Psoas muscle (tissue), 8 donors: ENCODE measurements at places on chromosomes 4 and X. TPM values are rescaled to one million over a fixed set of nuclear protein-coding genes. Genes with fewer than 3 reads are reported as not detected.

Gene ATP5ME
- total RNA-seq, result 470 TPM

GRCh38 chr4:151409470-151410313 is 716 bp downstream of the FHIP1A start:
- H3K36me3 ChIP-seq, result no peaks in the 10 kb centered on the region
- H3K27me3 ChIP-seq, result no peaks in the 10 kb centered on the region
- peak; percentile 55 for DNase-seq
- peak overlapping the region; percentile 85 for H3K27ac ChIP-seq

- no peak for DNase-seq
- H3K27me3 ChIP-seq, result no peaks in the 10 kb centered on the region
- no peak overlapping the region for H3K4me3 ChIP-seq
- no peaks in the 10 kb centered on the region for H3K36me3 ChIP-seq
- H3K27ac ChIP-seq, result no peak overlapping the region
Measured at GRCh38 chr4:79046016-79046592, 106.9 kb upstream of the PAQR3 start.

GRCh38 chr4:151117371-151117962 is 18.0 kb downstream of the RPS3A start:
- no peaks in the 10 kb centered on the region for H3K4me1 ChIP-seq
- DNase-seq, result no peak
- no peak overlapping the region for H3K4me3 ChIP-seq

GRCh38 chrX:46444011-46444410 is 101.2 kb downstream of the ZNF674 start:
- DNase-seq, result no peak
- no peaks in the 10 kb centered on the region for H3K27me3 ChIP-seq
- H3K4me3 ChIP-seq, result no peak overlapping the region
- no peak overlapping the region for H3K27ac ChIP-seq

DNA sequence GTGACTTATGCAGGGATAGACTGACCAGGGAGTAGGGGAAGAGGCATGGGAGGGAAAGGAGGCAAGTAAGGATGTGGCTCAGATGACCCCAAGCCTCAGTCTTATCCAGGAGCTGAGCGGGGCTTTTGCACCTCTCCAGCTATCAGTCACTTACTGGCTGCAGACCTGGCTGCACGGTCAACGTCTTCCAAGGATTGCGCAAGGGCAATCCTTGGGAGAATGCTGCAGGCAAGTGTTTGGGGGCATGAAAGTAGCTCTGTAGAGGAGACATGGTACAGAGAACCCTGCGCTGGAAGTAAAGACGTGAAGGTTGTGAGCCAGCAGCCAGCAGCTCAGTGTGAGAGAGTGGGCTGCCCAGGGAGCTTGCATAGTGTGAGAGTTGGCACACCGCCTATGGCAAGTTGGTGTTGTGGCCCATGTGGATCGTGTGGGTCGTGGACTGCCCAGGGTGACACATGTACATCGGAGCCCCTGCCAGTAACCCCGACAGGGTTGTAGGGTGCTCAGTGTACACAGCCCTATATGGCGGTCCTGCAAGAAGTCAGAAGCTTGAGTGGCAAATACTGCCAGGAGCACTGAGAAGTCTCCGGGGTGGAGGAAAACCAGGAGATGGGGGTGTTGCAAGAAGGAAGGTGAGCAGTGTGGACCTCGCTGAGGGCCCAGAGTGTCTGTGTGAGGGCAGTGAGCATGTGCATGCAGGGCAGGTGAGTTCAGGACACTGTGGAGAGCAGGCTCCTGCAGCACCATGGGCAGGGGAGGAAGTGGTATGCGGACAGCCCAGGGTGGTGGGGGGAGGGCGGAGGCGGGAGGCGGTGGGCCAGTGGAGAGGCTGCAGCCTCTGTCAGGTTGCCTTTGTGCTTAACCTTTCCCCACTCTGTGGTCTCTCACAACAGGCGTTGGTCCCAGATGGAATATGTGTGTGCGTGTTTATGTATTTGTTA is 50.9 kb downstream of the KIT start:
- no peaks in the 10 kb centered on the region for H3K27me3 ChIP-seq
- no peaks in the 10 kb centered on the region for H3K36me3 ChIP-seq
- H3K27ac ChIP-seq, result no peak overlapping the region
- no peak for DNase-seq
- no peaks in the 10 kb centered on the region for H3K4me1 ChIP-seq

Gene AMBN
- not detected for total RNA-seq

- no peaks in the 10 kb centered on the region for H3K36me3 ChIP-seq
- H3K4me1 ChIP-seq, result no peaks in the 10 kb centered on the region
- H3K4me3 ChIP-seq, result no peak overlapping the region
- H3K27ac ChIP-seq, result no peak overlapping the region
Measured at GRCh38 chr4:127616898-127617297, 15.9 kb upstream of the INTU start.

Gene H2BW2
- not detected for total RNA-seq

DNA sequence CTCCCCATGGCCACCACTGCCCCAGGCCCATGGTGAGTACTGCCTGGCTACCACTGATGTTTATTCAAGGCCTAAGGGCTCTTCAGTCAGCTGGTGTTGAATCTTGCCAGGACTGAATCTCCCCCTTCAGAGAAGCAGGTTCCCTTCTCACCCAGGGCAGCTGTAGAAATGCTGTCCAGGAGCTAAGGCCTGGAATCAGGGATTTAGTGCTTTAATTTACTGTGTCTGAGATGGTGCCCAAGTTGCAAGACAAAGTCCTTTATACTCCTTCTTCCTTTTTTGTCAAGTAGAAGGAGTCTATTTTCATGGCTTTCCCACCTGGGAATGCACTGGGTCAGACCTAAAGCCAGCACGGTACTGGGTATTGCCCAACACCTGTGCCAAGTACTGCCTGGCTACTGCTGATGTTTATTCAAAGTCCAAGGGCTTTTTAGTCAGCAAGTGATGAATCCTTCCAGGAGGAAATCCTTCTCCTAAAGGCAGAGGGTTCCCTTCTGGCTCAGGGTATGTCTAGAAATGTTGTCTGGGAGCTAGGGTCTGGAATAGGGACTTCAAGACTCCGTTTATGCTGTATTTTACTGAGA is 117.6 kb upstream of the ATOH1 start:
- H3K4me3 ChIP-seq, result no peak overlapping the region
- no peaks in the 10 kb centered on the region for H3K4me1 ChIP-seq
- DNase-seq, result no peak
- H3K27ac ChIP-seq, result no peak overlapping the region
- no peaks in the 10 kb centered on the region for H3K36me3 ChIP-seq

DNA sequence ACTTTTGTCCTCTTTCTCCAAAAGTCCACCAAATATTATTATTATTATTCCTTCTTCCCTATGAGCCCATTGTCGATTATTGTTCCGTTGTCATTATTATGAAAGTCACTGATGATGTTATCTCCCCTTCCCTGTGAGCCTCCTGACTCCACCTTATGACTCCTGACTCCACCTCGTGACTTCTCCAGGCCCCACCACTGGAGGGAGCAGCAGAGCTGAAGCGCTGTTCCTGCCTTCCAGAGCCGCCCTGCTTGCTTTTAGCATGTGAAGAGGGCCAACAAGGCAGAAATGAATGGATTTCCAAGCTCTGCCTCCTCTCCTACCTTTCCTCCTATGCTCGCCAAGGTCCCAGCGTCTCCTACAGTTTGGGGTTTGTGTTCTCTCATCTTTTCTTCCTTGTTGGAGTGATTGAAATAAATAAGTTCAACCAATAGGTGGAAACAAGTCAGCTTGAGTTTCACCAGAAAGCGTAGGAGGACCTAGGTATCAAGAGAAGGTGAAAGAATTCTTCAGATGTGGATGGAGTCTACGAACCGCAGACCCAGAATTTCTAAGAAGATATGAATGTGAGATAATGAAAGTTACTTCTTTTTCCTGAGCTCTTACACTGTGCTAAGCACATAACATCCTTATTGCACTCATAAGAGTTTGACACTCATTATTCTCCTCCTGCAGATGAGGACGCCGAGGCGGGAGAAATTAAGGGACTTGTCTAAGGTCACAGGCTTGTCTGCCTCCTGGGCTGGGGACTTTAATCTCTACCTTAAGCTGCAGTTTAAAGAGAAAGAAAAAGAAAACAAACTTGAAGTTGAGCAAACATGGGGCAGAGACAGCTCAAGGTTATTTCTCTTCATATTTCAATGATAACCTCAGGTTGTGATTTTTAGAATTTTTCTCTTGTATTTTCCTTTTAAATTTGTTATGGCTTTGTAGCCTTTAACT is 26.1 kb downstream of the IGSF1 start:
- no peak for DNase-seq
- H3K36me3 ChIP-seq, result no peaks in the 10 kb centered on the region
- H3K27me3 ChIP-seq, result peaks cover 11% of the 10 kb centered on the region
- no peak overlapping the region for H3K27ac ChIP-seq

GRCh38 chr4:76898949-76899645 is 1.2 kb upstream of the SOWAHB start:
- no peak overlapping the region for H3K27ac ChIP-seq
- H3K4me1 ChIP-seq, result peaks cover 10% of the 10 kb centered on the region
- DNase-seq, result no peak

Gene S100G
- total RNA-seq, result not detected

Gene MCF2
- 0.14 TPM for total RNA-seq

Gene THOC2
- total RNA-seq, result 19.9 TPM

DNA sequence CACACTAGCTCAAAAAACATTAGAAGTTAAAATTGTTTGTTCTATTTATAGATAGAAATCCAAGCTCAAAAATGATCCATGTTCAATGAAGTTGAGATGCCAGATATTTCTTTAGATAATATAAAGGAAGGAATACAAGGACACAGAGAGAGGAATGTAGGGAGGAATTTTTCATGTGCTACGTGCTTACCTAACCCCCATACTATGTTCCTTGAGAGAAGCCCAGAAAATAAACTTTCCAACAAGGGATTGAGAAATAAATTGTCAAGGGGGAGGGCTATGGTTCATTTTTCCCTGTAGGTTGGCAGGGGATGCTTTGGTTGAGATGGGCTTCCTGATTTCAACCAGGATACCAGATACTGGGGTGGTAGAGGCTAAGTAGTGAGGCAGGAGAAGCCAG is 15.6 kb upstream of the ADH5 start:
- no peak overlapping the region for H3K4me3 ChIP-seq
- no peak overlapping the region for H3K27ac ChIP-seq
- H3K36me3 ChIP-seq, result no peaks in the 10 kb centered on the region
- DNase-seq, result no peak

DNA sequence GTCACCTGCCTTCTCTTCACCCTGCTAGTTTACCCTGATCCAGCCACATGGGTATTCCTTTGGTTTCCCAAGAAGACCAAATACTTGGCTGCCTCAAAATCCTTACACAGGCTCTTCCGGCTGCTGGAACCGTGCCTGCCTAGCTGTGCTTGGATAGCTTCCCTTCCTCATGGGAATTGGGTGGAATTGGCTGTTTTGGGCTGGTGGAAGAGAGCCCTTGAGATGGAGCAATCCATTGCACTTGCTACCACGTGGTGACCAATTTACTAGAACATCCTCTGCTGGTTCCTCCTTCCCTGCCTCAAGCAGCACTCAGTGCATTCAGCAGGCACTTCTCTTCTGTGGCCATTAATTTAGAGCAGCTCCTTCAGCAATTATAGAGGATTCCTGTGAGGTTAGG is 119.3 kb upstream of the AP1S2 start:
- DNase-seq, result peak; percentile 73
- no peak overlapping the region for H3K4me3 ChIP-seq
- H3K36me3 ChIP-seq, result no peaks in the 10 kb centered on the region

GRCh38 chr4:40937140-40937725 is 187.5 kb downstream of the NSUN7 start:
- DNase-seq, result no peak
- no peak overlapping the region for H3K4me3 ChIP-seq
- no peaks in the 10 kb centered on the region for H3K27me3 ChIP-seq
- H3K4me1 ChIP-seq, result peaks cover 23% of the 10 kb centered on the region
- no peak overlapping the region for H3K27ac ChIP-seq
- H3K36me3 ChIP-seq, result no peaks in the 10 kb centered on the region

GRCh38 chr4:2515830-2516550 is 20.5 kb upstream of the FAM193A start:
- H3K36me3 ChIP-seq, result peaks cover 3% of the 10 kb centered on the region
- H3K27me3 ChIP-seq, result no peaks in the 10 kb centered on the region
- no peak overlapping the region for H3K4me3 ChIP-seq
- peak; percentile 25 for DNase-seq

Gene DRP2
- total RNA-seq, result 0.02 TPM

- H3K36me3 ChIP-seq, result no peaks in the 10 kb centered on the region
- DNase-seq, result no peak
- H3K27me3 ChIP-seq, result no peaks in the 10 kb centered on the region
- peaks cover 87% of the 10 kb centered on the region for H3K4me1 ChIP-seq
Measured at GRCh38 chr4:42642101-42642797, 14.7 kb downstream of the ATP8A1 start.

GRCh38 chr4:38109896-38110295 is 149.7 kb downstream of the PTTG2 start:
- H3K4me3 ChIP-seq, result no peak overlapping the region
- DNase-seq, result no peak
- H3K36me3 ChIP-seq, result peaks cover 30% of the 10 kb centered on the region
- peaks cover 3% of the 10 kb centered on the region for H3K4me1 ChIP-seq
- H3K27ac ChIP-seq, result no peak overlapping the region

DNA sequence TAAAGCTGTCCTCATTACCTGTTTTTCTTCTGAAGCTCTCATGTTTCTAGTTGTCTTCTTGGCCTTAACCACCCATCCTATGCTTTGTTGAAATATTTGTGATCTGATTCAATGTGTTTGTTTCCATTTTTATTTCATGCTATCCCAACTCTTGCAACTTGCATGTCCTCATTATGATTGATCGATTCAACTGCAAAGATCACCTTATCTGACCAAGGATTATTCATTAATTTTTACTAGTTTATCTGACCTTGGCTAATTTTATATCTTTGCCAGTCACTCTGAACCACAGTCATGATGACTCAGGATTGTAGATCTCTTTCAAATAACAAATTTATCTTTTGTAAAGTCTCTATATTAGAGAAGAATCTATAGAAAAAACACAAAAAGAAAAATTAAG is 70.7 kb downstream of the UGT2A2 start:
- no peak for DNase-seq
- no peaks in the 10 kb centered on the region for H3K4me1 ChIP-seq
- no peak overlapping the region for H3K4me3 ChIP-seq
- no peak overlapping the region for H3K27ac ChIP-seq
- no peaks in the 10 kb centered on the region for H3K36me3 ChIP-seq

Gene CAMK2D
- total RNA-seq, result 83.8 TPM
